ENCODE measurements at places on chromosomes 6 and 20. TPM values are rescaled to one million over a fixed set of nuclear protein-coding genes. Genes with fewer than 3 reads are reported as not detected.

Gene CLIC5
- total RNA-seq = 0.49 TPM

Gene FAM83C
- not detected for total RNA-seq

Gene PDE10A
- 13.8 TPM for total RNA-seq

Gene OPN5
- total RNA-seq = not detected

Gene CLPSL1
- not detected for total RNA-seq

Gene PI16
- not detected for total RNA-seq

Gene SIRPD
- not detected for total RNA-seq

Gene PRDM13
- total RNA-seq = not detected

Data from mesangial cell (primary cell).